ENCODE measurements at places on chromosomes 12 and 14. TPM values are rescaled to one million over a fixed set of nuclear protein-coding genes. Genes with fewer than 3 reads are reported as not detected.
A peak's percentile ranks its signal among the peaks of the same experiment; 100 is the strongest.

GRCh38 chr12:53338916-53339315, 2.8 kb upstream of the SP7 start:
- H3K36me3 ChIP-seq: no peaks in the 10 kb centered on the region
- no peak for DNase-seq
- no peak overlapping the region for H3K4me3 ChIP-seq

GRCh38 chr14:100083706-100084105, 18.5 kb downstream of the EVL start:
- DNase-seq: no peak
- H3K4me3 ChIP-seq: no peak overlapping the region
- no peaks in the 10 kb centered on the region for H3K27me3 ChIP-seq
- H3K36me3 ChIP-seq: no peaks in the 10 kb centered on the region

- H3K27me3 ChIP-seq: no peaks in the 10 kb centered on the region
- H3K4me3 ChIP-seq: no peak overlapping the region
- no peaks in the 10 kb centered on the region for H3K36me3 ChIP-seq
- DNase-seq: no peak
- H3K27ac ChIP-seq: no peak overlapping the region
These were observed 39.7 kb upstream of the PCED1B start for GRCh38 chr12:47039756-47040155.

GRCh38 chr14:74583689-74584434, 28.2 kb downstream of the LTBP2 start:
- no peak overlapping the region for H3K27ac ChIP-seq
- no peak overlapping the region for H3K4me3 ChIP-seq
- no peaks in the 10 kb centered on the region for H3K36me3 ChIP-seq
- H3K4me1 ChIP-seq: no peaks in the 10 kb centered on the region

GRCh38 chr14:24075485-24076301, 4.3 kb downstream of the CPNE6 start:
- no peak overlapping the region for H3K27ac ChIP-seq
- H3K4me3 ChIP-seq: no peak overlapping the region
- no peak for DNase-seq
- no peaks in the 10 kb centered on the region for H3K4me1 ChIP-seq

DNA sequence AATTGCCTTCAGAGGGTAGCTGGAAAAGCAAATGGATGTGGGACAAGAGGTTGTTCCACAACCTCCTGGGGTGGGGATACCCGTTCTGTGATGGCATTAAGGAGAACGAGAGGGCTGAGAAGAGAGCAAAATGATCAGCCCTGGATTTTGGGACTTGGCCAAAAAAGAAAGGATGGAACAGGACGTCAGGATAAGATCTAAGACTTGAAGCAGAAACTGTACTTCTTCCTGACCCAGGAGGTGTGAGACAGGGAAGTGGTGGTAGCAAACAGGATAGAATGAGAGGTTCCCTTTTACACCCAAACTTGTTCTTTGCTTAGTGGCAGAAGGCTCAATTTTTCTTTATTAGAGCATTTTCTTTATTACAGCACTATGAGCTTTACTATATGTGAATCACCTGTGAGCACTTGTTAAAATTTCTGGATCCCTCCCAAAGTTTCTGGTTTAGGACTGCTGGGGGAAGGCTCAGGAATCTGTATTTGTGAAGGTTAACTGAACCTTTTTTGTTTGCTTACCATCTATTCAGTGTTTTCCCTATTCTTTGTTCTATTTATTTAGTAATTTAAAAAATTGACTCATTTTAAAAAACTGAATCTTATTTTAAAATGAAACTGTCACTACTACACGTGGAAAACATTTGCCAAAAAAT, 59.2 kb downstream of the ERC1 start:
- peaks cover 1% of the 10 kb centered on the region for H3K4me1 ChIP-seq
- no peaks in the 10 kb centered on the region for H3K36me3 ChIP-seq
- H3K4me3 ChIP-seq: no peak overlapping the region
- no peaks in the 10 kb centered on the region for H3K27me3 ChIP-seq
- no peak overlapping the region for H3K27ac ChIP-seq

- no peaks in the 10 kb centered on the region for H3K27me3 ChIP-seq
- no peak for DNase-seq
- H3K4me3 ChIP-seq: no peak overlapping the region
- H3K4me1 ChIP-seq: no peaks in the 10 kb centered on the region
These were observed 51.9 kb upstream of the PTHLH start for GRCh38 chr12:28024231-28024995.

- no peak overlapping the region for H3K27ac ChIP-seq
- no peaks in the 10 kb centered on the region for H3K27me3 ChIP-seq
- no peaks in the 10 kb centered on the region for H3K4me1 ChIP-seq
- peaks cover 3% of the 10 kb centered on the region for H3K36me3 ChIP-seq
- no peak for DNase-seq
These were observed 13.3 kb downstream of the CNIH1 start for GRCh38 chr14:54427871-54428270.

GRCh38 chr14:87944987-87945604, 47.9 kb downstream of the GALC start:
- H3K27me3 ChIP-seq: no peaks in the 10 kb centered on the region
- H3K4me1 ChIP-seq: no peaks in the 10 kb centered on the region
- no peak for DNase-seq
- H3K27ac ChIP-seq: no peak overlapping the region
- no peak overlapping the region for H3K4me3 ChIP-seq
- H3K36me3 ChIP-seq: peaks cover 3% of the 10 kb centered on the region

DNA sequence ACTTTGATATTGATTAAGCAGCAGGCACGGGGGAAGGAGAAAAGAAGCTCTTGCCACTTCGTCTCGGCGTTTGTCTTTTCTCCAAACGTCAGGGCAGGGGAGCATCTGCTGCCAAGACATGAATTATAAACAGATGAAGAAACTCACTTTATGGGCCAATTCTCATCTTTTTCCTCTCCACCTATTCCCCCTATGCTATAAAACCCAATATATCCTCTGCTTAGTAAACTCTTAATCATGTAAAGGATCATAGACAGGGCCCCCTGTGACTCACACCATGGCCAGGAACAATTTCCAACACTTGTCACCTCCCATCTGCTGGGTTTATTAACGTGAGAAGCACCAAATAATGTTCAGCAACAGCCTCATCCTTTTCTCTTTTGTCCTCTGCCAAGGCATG, 1092.1 kb upstream of the TMEM132C start:
- no peaks in the 10 kb centered on the region for H3K4me1 ChIP-seq
- no peak overlapping the region for H3K27ac ChIP-seq
- H3K4me3 ChIP-seq: no peak overlapping the region
- no peak for DNase-seq
- H3K27me3 ChIP-seq: peaks cover 2% of the 10 kb centered on the region

DNA sequence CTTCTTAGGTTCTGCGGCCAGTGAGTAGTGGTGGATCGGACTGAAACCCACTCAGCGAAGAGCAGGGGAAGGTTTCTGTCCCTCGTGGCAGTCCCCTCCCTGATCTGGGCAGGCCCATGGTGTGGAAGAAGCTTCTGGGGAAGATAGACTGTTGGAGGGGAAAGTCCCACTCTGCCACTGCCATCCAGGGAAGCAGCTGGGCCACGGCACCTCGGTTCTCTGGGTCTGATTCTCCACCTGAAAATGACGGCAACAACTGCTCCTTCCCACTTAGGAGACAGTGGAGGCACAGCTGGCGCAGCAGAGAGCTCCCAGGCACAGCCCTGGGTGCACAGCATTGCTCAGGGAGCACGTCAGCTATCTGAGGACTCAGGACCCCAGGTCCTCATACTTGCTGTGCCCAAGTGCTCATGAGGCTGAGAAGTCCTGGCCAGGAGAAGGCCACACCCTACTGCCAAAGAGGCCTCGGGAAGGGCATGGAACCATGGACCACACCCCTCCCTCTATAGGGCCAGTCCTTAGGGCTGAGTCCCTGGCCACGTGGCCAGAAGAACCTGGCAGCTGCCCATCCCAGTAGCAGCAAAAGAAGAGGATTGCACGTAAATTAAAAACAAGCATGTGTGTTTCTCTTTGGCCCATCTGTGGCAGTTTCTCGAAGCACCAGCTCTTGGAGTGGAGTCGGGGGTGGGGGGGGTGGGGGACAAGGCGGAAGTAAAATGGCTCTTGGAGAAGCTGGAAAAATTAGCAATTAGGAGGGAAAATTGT, 85.3 kb upstream of the BCL11B start:
- no peak overlapping the region for H3K4me3 ChIP-seq
- no peak for DNase-seq
- H3K27me3 ChIP-seq: no peaks in the 10 kb centered on the region
- H3K36me3 ChIP-seq: no peaks in the 10 kb centered on the region
- H3K4me1 ChIP-seq: no peaks in the 10 kb centered on the region
- no peak overlapping the region for H3K27ac ChIP-seq

DNA sequence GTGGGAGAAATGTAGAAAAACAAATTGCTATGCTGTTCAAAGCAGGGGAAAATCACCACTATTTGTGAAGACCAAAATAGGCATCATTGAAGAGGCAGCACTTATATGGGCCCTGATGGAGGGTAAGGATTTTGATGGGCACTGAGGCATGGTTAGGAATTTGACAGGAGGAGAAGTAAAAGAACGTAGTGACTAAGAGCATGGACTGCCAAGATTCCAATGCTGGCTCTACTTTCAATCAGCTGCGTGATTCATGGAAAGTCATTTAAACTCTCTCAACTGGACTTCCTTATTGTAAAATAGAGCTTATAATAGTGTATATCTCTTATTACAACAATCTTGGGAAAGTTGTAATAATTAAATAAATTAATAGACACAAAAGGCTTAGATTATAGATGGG, 267.7 kb upstream of the G2E3 start:
- H3K4me3 ChIP-seq: no peak overlapping the region
- DNase-seq: no peak
- no peaks in the 10 kb centered on the region for H3K27me3 ChIP-seq

DNA sequence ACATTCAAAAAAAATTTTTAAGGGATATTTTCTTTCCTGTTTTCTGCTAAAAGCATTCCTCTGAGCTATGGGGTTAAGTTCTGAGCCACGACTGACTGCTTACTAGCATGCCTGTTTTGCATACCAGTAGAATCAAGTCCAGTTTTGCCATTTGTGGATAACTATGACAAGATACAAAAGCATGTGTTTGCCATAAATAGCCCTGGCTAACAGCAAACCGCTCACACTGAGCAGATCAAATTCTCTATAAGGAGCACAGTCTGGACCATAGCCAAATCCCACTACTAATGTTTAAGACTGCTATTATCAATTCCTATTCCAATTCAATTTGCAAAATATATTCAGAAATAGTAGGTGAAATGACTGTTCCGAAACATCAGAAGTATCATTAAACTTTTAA, 3.2 kb downstream of the CFL2 start:
- H3K27ac ChIP-seq: no peak overlapping the region
- DNase-seq: no peak
- no peaks in the 10 kb centered on the region for H3K4me1 ChIP-seq
- no peaks in the 10 kb centered on the region for H3K36me3 ChIP-seq
- no peaks in the 10 kb centered on the region for H3K27me3 ChIP-seq

- H3K4me1 ChIP-seq: no peaks in the 10 kb centered on the region
- no peak overlapping the region for H3K27ac ChIP-seq
- no peak overlapping the region for H3K4me3 ChIP-seq
- no peak for DNase-seq
- H3K36me3 ChIP-seq: no peaks in the 10 kb centered on the region
These were observed 129.2 kb upstream of the SLCO1B1 start for GRCh38 chr12:21001778-21002177.

DNA sequence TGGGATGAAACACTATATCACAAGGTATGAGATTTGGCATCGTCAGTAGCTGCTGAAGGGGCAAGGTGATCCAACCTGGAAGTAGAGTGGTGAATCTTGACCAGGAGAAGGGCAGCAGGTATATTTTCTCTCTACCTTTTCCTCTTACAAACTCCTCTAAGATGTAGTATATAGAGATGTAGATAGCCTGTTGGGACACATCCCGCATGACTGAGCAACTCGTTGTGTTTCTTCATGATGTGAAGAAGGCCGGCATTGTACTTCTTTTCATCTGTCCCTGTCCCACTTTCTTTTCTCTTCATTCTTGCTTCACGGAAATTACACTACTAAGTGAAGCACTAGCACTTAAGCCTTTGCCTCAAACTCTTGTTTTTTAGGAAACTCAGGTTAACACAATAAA, 7.3 kb upstream of the CFAP54 start:
- no peaks in the 10 kb centered on the region for H3K4me1 ChIP-seq
- H3K27me3 ChIP-seq: no peaks in the 10 kb centered on the region
- H3K27ac ChIP-seq: no peak overlapping the region
- no peaks in the 10 kb centered on the region for H3K36me3 ChIP-seq
- no peak overlapping the region for H3K4me3 ChIP-seq

- H3K4me1 ChIP-seq: no peaks in the 10 kb centered on the region
- no peaks in the 10 kb centered on the region for H3K36me3 ChIP-seq
- peaks cover 1% of the 10 kb centered on the region for H3K27me3 ChIP-seq
- no peak overlapping the region for H3K27ac ChIP-seq
- DNase-seq: no peak
These were observed 17.7 kb upstream of the TSPAN11 start for GRCh38 chr12:30908722-30909348.

GRCh38 chr14:94164685-94165431, 9.3 kb upstream of the PPP4R4 start:
- no peaks in the 10 kb centered on the region for H3K36me3 ChIP-seq
- DNase-seq: no peak
- no peaks in the 10 kb centered on the region for H3K27me3 ChIP-seq
- no peak overlapping the region for H3K27ac ChIP-seq

- no peaks in the 10 kb centered on the region for H3K36me3 ChIP-seq
- H3K27ac ChIP-seq: peak overlapping the region; percentile 89
- peaks cover 13% of the 10 kb centered on the region for H3K4me1 ChIP-seq
- peak overlapping the region; percentile 12 for H3K4me3 ChIP-seq
- DNase-seq: no peak
- no peaks in the 10 kb centered on the region for H3K27me3 ChIP-seq
These were observed 64.3 kb downstream of the ANO6 start for GRCh38 chr12:45279931-45280830.

- no peak for DNase-seq
- no peak overlapping the region for H3K4me3 ChIP-seq
- no peaks in the 10 kb centered on the region for H3K4me1 ChIP-seq
- no peaks in the 10 kb centered on the region for H3K27me3 ChIP-seq
- no peaks in the 10 kb centered on the region for H3K36me3 ChIP-seq
- H3K27ac ChIP-seq: no peak overlapping the region
These were observed 64.5 kb upstream of the MANSC4 start for GRCh38 chr12:27844366-27845090.

- no peak overlapping the region for H3K4me3 ChIP-seq
- DNase-seq: peak; percentile 51
- no peak overlapping the region for H3K27ac ChIP-seq
- no peaks in the 10 kb centered on the region for H3K36me3 ChIP-seq
These were observed 1.3 kb downstream of the GPR65 start for GRCh38 chr14:88005978-88006851.

GRCh38 chr14:70901269-70901668, 6.0 kb upstream of the PCNX1 start:
- H3K27me3 ChIP-seq: no peaks in the 10 kb centered on the region
- peaks cover 14% of the 10 kb centered on the region for H3K4me1 ChIP-seq
- H3K27ac ChIP-seq: no peak overlapping the region
- H3K36me3 ChIP-seq: no peaks in the 10 kb centered on the region
- no peak for DNase-seq

The HCAR2 gene
- 0.29 TPM for total RNA-seq

The ENDOU gene
- total RNA-seq: 0.29 TPM

The E2F7 gene
- 0.30 TPM for total RNA-seq

The PRH2 gene
- total RNA-seq: not detected

The EIF2S3B gene
- total RNA-seq: 0.69 TPM

The RHOJ gene
- total RNA-seq: 56.6 TPM

The CLEC4D gene
- 2.0 TPM for total RNA-seq

The COL2A1 gene
- not detected for total RNA-seq

The NEUROD4 gene
- not detected for total RNA-seq
